ENCODE measurements at places on chromosomes 12 and 14.

- ATAC-seq = no peak
These were observed 126.4 kb downstream of the DERA start for GRCh38 chr12:16037533-16037932.

GRCh38 chr12:110622582-110622981 lies 8.7 kb downstream of the TCTN1 start:
- no peak for ATAC-seq

DNA sequence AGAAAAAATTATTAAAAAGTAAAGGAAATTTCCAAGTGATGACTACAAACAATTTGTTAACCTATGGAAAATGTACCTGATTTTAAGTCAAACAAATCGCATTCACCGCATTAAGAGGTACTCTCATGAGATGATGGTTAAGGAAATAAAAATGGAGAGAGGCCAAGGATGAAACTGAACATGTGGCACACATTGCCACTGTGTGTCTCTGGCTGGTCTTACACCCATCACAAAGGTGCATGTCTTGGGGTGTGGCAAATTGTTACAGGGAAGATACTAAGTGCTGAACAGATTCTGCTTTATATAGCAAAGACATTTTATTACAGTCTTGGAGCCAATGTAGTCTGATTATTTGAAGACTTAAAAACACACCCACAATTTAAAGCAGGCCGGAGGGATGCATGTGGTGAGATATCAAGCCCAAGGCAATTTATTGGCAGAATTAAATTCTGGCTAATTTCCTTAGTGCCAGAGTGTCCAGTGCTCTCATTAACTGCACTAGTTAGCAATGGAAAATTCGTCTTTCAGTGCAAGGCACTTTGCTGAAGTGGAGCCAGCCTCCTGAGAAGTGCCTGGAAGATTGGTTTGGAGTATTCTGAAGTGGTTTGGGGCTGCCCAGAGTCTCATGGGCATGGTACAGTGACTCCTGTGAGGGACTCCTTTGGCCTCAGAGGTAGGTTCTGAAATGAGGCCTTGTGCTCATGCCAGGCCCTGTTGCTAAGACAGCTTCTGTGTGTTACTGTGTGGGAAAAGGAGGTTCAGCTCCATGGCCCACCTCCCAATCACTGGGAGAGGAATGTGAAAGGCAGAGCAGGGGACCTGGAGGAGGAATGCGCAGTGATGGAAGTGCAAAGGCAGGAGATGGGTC lies 166.9 kb downstream of the BRMS1L start:
- ATAC-seq = no peak

GRCh38 chr12:54891717-54892478 lies 37.6 kb downstream of the MUCL1 start:
- ATAC-seq = no peak

GRCh38 chr12:55516391-55516790 lies 24.2 kb downstream of the OR6C68 start:
- no peak for ATAC-seq

GRCh38 chr12:69821032-69821455 lies 4.0 kb upstream of the MYRFL start:
- ATAC-seq = no peak

GRCh38 chr12:120397824-120398540 lies 29.0 kb upstream of the MSI1 start:
- no peak for ATAC-seq

DNA sequence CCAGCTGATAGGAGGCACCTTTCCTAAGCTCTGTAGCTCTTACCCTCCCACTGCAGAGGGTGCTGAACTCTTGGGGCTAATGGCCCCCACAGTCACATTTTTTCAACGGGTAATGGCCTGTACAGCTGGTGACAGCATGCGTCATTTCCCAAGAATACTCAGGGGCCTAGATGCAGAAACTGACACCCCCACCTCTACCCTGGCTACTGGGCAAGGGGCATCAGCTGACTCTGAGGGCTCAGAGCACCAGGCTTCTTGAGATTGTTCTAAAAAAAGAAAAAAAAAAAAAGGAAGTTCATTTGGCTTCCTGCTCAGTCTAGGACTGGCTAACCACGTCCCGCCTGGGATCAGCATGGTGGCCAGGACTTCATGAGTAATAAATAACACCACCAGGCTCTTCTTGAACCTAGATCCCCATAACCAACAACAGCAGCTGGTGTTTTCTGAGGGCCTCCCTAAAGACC lies 35.2 kb downstream of the ZFP36L1 start:
- no peak for ATAC-seq

DNA sequence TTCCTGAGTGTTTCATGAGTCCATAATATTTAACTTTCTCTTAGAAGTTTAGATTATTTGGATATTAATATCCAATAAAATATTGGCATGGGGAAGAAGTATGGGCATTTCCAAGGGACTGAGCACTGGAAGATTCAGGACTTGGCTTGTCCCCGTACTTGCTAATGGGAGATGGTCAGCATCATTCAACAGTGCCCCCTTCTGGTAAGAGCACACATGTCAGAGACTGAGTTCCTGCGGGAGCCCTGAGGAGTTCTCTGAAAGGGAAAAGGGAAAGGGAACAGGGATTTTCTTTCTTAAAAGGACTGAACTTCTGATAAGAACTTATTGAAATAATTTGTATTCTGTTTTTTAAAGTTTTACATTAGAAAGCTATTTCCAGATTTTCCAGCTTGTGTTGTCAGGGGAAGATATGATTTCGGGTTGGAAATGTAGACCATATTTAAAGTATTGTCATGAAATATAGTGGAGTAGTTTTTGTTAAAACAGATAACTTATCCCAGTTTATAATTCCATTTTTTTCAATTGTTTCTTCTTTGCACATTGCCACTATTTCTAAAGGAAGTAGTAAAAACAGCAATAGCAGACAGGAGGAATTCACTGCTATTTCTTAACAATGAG lies 59.8 kb upstream of the C12orf71 start:
- peak; percentile 71 for ATAC-seq

DNA sequence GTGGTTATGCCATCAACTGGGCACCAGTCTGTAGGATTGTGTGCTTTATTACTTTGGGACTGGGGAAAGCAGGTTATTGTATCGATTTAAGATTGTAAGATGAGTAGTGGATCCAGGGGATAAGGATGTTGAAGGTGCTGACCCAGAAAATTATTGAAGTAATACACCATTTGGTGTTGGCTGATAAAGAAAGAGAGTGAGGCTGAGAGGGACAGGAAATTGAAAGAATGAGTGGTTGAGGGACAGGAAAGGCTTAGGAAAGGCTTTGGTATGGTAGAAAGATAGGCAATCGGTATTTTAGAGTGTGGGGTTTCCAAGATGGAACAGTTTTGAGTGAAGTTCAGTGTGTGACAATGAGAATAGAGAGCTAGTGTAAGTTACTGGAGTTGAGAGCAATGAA lies 12.3 kb downstream of the PPHLN1 start:
- ATAC-seq = no peak

GRCh38 chr12:101962486-101962885 lies 85.1 kb downstream of the DRAM1 start:
- no peak for ATAC-seq

DNA sequence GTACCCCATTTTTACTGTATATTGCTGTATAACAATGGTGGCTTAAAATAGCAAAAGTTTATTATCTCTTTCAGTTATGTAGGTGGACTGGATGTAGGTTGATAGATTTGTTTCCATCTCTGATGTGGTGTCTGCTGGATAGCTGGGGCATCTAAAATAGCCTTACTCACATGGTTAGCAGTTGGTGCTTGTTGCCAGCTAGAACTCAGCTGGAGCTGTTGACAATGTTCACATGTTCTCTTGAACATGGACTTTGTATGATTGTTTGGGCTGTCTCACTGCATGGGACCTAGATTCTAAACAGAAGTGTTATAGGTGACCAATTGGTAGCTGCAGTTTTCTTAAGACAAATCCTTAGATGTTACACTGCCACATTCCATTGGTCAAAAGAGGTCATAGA lies 126.9 kb downstream of the GPHN start:
- no peak for ATAC-seq

DNA sequence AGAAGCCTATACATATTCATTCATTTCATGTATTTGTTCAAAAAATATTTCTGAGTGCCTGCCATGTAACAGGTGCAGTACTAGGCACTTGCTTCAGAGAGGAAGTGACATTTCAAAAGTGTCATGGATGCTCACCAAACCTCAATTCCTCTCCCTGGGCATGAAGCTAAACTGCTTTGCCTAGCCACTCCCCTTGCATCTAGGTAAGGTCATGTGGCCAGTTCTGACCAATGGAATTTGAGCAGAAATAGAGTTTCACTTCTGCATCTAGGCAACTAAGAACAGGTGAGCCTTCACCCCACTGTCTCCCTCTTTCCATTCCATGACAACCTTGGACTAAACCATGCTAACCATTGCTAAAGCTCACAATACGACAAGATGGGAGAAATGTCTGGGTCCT lies 27.6 kb downstream of the TC2N start:
- no peak for ATAC-seq

DNA sequence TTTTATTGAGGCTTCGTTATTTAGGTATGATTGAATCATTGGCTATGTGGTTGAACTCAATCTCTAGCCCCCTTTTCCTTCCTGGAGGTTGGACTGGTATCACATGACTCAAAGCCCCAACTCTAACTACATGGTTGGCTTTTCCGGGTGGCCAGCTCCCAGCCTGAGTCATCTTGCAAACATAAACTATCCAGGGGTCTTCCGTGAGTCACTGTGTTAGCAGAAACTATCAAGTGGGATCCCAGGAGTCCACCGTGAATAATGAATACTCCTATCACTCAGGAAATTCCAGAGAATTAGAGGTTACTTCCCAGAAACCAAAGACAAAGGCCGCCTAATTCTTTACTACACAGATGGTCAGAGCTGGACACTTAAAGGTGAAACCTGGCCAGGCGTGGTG lies 19.7 kb upstream of the PLEKHD1 start:
- no peak for ATAC-seq

DNA sequence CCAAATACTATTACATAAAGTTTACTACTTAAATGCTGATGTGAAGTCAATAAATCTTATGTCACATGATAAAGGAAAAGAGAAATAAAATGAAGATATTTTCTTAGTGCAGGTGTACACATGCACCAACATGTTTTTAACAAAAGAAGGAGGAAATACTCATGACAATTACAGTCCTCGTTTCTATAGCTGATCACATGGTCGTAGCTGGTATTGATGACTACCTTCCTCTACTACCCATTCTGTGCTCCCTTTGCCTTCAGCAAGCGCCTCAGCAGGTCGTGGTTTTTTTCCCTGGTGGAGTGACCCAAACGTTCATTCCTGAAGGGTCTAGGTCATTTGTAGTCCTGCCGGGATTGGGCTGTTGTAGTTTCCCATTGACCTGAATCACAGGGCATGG lies 25.4 kb upstream of the SLC10A1 start:
- no peak for ATAC-seq

- no peak for ATAC-seq
These were observed 234.5 kb downstream of the SNAPC1 start for GRCh38 chr14:61996753-61997152.

- no peak for ATAC-seq
These were observed at the start of gene TMEM179 for GRCh38 chr14:104604458-104605449. TMEM179 (minus strand) TSS chr14:104604772; CDS start chr14:104604741, 31 bp downstream.

- no peak for ATAC-seq
These were observed 2.5 kb upstream of the C1QL4 start for GRCh38 chr12:49339464-49339861.

GRCh38 chr14:96055065-96055752 lies 16.0 kb downstream of the C14orf132 start:
- ATAC-seq = no peak

- ATAC-seq = no peak
These were observed 19.3 kb downstream of the CPNE8 start for GRCh38 chr12:38886064-38886463.

DNA sequence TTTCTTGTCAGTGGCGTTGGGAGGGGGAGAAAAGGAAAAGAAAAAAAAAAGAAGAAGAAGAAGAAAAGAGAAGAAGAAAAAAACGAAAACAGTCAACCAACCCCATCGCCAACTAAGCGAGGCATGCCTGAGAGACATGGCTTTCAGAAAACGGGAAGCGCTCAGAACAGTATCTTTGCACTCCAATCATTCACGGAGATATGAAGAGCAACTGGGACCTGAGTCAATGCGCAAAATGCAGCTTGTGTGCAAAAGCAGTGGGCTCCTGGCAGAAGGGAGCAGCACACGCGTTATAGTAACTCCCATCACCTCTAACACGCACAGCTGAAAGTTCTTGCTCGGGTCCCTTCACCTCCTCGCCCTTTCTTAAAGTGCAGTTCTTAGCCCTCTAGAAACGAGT lies 1.9 kb downstream of the ASCL1 start:
- ATAC-seq = no peak

DNA sequence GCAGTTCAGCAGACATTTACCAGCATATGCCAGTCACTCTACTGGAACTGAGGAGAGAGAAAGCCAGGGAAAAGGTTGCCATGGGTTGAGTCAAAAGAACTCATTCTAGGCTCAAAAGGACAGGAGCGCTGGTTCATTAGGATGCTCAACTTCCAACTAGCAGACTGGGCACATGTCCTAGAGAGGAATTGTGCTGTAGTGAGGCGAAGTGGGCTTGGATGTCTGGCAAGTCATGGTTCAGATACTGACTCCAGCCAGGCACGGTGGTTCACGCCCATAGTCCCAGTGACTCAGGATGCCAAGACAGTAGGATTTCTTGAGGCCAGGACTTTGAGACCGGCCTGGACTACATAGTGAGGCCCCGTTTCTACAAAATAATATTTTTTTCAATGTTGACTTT lies 281.5 kb downstream of the CACNA1C start:
- ATAC-seq = no peak

GRCh38 chr12:89877671-89878070 lies 169.0 kb upstream of the ATP2B1 start:
- no peak for ATAC-seq

- ATAC-seq = no peak
These were observed 199.9 kb upstream of the FOXN3 start for GRCh38 chr14:89616852-89617341.

DNA sequence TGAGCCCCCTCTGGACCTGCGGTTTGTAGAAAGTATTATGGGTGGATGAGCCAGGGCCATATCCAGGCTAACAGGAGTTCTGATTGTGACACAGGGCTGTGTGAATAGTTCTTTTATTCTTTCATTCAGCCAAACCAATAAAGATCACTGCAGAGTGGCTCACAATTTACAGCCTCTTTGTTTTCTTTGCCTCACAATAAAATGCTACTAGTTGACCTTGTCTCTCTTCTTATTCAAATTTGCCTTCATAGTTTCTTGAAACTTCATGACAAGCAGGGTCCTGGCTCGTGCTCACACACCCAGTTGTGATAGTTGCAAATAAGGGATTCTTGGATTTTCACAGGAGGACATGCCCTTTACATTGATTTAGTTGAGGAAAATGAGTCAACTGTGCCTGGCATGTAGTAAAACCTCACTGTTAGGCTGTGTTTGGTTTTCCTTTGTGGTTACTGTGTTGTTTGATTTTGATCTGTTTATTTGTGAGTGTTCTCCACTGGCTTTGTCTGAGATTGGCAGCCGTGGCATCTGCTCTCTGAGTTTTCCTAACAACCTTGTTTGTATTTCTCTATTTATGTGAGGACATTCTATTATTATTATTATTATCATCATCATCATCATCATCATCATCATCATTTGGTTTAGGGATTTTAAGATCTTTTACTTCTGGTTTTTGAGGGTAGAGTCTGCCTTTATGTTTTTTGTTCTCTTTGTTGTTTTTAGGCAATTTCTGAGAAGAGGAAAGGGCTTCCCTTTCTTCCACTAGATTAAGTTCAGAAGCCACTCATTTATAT lies 2.7 kb upstream of the KRT6B start:
- peak; percentile 23 for ATAC-seq

- peak; percentile 83 for ATAC-seq
These were observed 61.6 kb upstream of the ZFP36L1 start for GRCh38 chr14:68854421-68854820.
